ENCODE measurements at places on chromosomes 3 and 15. TPM values are rescaled to one million over a fixed set of nuclear protein-coding genes. Genes with fewer than 3 reads are reported as not detected.
A peak's percentile ranks its signal among the peaks of the same experiment; 100 is the strongest.

A4GNT gene
- total RNA-seq = not detected

- no peaks in the 10 kb centered on the region for H3K27me3 ChIP-seq
- DNase-seq = no peak
- no peak overlapping the region for H3K4me3 ChIP-seq
- H3K4me1 ChIP-seq = no peaks in the 10 kb centered on the region
Measured at GRCh38 chr15:44158111-44158510, 37.0 kb downstream of the FRMD5 start.

DNA sequence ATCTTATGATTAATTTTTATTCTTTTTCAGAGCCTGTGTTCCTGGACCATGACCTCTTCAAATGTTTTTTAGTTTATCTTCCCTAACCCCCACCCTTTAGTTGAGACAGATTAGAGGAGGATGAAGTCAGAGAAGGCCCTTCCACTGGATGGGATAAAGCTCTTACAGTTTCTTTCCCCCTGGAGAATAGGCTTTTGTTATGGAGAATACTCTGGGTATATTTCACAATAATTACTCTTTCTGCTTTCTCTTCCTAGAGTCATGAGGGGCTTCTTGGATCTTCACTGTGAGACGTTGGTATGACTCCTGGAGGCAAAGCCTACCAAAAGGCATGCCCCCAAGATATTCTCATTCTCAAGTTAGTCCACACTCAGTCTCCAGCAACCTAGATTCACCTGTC lies 144.4 kb upstream of the THRB start:
- DNase-seq = no peak
- H3K4me3 ChIP-seq = no peak overlapping the region
- H3K36me3 ChIP-seq = no peaks in the 10 kb centered on the region
- H3K27me3 ChIP-seq = no peaks in the 10 kb centered on the region
- no peaks in the 10 kb centered on the region for H3K4me1 ChIP-seq
- H3K27ac ChIP-seq = no peak overlapping the region

PLSCR2 gene
- not detected for total RNA-seq

- H3K36me3 ChIP-seq = no peaks in the 10 kb centered on the region
- no peak for DNase-seq
- H3K27ac ChIP-seq = no peak overlapping the region
- H3K27me3 ChIP-seq = no peaks in the 10 kb centered on the region
- H3K4me1 ChIP-seq = no peaks in the 10 kb centered on the region
Measured at GRCh38 chr3:82773207-82773606, 1011.8 kb upstream of the GBE1 start.

- H3K27me3 ChIP-seq = no peaks in the 10 kb centered on the region
- H3K27ac ChIP-seq = peak overlapping the region; percentile 15
- H3K4me1 ChIP-seq = peaks cover 33% of the 10 kb centered on the region
Measured at GRCh38 chr3:30443756-30444673, 162.4 kb upstream of the TGFBR2 start.

Data from heart right ventricle (tissue), 16 donors.